Activated B cell treated with CpG ODN at 0.5 μM for 24 hours (primary cell): ENCODE measurements at places on chromosomes 5 and 9. TPM values are rescaled to one million over a fixed set of nuclear protein-coding genes. Genes with fewer than 3 reads are reported as not detected.

DNA sequence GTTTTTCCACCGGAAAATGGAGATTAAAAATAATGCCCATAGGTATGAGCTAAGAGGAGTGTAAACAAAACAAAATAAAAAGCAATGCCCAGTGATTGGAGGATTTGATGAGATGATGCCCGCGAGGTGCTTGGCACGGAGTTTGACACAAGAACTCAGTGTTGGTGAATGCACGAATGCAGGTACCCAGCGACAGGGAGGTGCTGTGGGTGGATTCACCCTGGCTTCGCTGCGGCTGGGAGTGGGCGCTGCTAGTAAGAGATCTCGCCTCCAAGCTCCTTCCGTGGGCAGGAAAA is 526 bp upstream of the STXBP1 start:
- no peak for DNase-seq

- no peak for DNase-seq
Observed at GRCh38 chr5:135883441-135883840, 12.2 kb downstream of the IL9 start.

DNA sequence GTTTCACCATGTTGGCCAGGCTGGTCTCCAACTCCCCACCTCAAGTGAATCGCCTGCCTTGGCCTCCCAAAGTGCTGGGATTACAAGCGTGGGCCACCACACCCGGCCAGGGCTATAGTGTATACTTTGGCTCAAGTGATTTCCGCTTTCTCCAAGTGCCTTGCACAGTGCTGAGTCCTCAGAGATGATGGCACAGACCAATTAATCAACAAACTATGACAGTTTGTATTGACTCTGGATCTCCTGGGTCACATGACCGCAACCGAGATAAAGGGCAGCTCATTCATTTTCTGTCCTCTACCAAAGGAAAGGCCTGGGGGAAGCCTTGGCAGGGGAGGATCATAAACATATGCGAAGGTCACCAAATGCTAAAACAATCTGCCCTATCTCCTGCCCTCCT is 11.4 kb upstream of the LARP1 start:
- no peak for DNase-seq

DNA sequence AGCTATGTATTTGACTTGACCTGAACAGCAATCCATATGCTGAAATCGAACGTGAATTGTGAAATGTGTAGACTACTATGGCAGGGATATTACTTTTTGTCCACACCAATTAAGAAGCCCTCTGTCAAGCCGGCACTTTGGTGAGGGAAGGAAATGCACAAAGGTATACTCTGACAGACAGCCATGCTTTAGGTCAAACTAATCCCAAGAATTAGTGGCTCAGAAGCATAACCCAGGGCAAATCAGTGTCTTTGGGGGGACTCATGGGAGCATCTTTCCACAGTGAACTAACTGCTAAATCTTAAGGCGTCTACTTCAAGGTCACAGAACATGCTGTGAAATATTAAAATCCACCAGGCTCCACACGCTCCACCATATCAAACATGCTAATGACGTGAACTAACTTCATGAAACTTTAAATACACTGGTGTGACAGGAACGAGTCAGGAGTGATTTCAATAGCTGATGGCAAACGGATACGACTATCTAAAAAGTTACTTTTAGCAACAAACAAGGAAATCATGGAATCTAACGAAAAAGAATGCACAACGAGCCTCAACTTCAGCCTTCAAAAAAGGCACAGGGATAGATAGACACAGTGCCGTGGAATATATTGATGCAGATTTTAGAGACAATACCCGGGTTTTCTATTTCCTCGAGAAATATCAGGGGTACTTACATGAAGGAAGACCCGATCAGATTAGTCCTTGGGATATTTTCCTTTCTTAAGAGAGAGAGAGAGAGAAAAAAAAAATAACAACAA is 527 bp downstream of the MEF2C start:
- no peak for DNase-seq

DNA sequence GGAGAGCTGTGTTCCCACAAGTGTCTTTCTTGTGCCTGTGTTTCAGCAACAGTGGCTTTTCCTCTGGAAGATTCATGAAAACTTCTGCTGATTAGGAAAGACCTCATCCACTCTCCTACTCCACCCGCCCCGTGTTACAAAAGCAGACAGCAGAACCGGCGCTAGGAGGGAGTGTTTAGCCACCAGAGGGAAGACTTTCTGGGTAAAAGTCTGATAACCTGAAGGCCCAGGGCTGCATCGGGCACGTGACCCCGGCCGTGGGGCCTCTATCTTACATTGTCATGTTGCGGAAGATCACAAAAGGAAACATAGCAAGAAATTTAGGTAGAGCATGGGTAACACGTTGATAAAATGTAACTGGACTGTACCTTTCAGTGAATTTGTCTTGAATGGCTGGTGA is 32.0 kb upstream of the DMRT2 start:
- no peak for DNase-seq

DNA sequence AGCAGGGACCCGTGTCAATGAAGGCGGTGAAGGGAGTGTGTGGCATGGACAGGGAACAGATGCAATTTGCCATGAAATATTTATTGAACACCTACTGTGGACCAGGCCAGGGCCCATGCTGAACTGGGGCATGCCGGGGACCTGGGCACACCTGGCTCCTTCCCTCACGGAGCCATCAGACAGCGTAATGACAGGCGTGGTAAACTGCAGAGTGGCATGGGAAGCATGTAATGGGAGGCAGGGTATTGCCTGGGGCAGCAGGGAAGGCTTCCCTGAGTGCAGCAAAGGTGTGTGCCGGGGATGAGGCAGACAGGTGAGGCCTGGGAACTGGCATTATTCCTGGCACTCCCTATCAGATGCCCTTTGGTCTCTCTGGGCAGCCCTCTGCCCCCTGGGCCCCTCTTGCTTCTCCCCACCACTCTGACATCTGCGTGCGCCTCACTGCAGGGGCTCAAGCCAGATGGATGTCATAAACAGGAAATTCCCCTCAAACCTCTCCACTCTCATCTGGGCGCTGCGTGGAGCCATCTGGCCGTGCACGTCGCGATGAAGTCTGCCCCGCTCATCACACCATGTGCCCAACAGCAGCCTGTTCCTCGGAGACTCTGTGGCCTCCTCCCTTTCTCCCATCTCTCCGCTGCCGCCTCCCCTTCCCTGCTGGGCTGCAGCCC is 67.6 kb downstream of the HMCN2 start:
- DNase-seq = no peak

DNA sequence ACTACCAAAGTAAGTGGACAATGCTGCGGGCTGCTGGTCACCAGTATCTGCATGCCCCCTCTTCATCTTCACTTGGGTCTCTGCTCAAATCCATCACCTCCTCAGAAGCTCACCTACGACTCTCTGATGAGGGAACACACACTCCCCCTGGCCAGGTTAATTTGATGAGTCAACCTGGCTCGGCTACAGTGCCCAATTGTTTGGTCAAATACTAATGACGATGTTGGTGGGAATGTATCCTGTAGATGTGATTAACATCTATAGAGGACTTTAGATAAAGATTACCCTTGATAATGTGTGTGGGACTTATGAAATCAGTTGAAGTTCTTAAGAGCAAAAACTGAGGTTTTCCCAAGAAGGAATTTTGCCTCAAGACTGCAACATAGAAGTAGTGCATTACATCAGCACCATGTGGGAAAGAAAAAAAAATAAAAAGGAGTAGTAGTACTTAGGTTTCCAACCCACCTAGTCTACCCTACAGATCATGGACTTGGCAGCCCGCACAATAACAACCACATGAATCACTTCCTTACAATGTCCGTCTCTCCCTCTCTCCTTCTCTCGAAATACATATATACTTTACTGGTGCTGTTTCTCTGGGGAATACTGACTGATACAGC is 467.3 kb downstream of the DNAH5 start:
- no peak for DNase-seq

DNA sequence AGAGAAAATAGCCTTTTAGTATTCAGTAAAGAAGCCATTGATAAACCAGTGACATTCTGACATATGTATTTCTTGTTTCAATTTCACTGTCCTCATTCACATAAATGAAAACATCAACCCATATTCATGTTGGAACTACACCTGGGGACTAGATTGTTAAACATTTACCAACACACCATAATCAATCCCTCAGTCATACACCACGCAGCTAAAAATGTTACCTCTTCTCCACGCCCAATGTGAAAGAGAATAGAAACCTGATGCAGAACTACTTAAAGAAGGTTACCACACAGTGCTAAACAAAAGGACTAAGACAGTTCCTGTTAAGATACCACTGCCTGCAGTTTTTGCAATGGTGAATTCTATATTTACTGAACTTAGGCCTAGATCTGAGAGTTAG is 518.9 kb downstream of the PRELID2 start:
- DNase-seq = no peak

- DNase-seq = no peak
Observed at GRCh38 chr9:111056538-111056937, 18.3 kb upstream of the LPAR1 start.

VAV2 gene
- 92.9 and 99.6 TPM in 2 replicates for total RNA-seq

DIPK1B gene
- 1.5 and 2.2 TPM in 2 replicates for total RNA-seq

TEX10 gene
- total RNA-seq = 26.5 and 28.7 TPM in 2 replicates

PAEP gene
- not detected in 2 replicates for total RNA-seq

SLC22A5 gene
- total RNA-seq = 5.4 and 6.6 TPM in 2 replicates

KCNIP1 gene
- total RNA-seq = not detected in 2 replicates

ZNF883 gene
- 0.33 and 1.0 TPM in 2 replicates for total RNA-seq

OR1K1 gene
- total RNA-seq = not detected in 2 replicates

DEPDC1B gene
- total RNA-seq = 0.44 and 0.98 TPM in 2 replicates
